ENCODE measurements at places on chromosomes 16 and 17.

GRCh38 chr17:61536422-61536955, 54.5 kb downstream of the NACA2 start:
- no peak for DNase-seq

DNA sequence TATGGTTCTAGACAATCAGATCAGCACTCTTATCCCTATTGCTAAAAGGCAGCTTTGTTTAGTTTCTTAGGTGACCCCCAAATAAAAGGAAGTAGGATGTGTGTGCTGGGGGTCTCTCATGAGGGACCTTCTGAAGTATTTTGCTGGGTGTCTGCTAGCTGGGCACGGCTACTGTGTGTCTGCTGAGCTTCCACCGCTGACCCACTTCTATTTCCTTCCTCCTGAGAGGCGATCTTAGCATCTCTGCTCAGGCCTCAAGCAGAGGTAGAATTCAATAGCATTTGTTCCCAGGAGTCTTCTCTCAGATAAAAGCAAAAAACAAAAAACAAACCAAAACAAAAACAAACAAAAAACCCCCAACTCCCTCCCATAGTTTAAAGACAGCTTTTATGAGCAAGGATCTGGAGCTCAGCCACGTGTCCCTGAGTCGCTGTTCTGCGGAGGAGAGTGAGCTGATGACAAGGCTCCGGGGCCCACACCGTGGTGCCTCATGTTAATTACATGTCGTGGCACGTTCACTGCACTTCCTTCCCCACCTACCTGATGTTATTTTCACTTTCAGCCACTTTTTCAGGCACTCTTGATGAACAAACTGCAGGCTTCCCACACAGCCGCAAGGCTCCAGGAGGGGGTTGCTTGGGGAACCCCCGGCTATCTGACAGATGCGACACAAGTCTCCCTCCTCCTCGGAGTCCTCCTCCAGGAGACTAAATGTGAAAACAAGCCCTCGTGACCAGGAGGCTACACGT, 83.5 kb downstream of the MARCHF10 start:
- DNase-seq, result peak; percentile 79

GRCh38 chr17:36546418-36547093, 1.8 kb downstream of the GGNBP2 start:
- DNase-seq, result no peak

DNA sequence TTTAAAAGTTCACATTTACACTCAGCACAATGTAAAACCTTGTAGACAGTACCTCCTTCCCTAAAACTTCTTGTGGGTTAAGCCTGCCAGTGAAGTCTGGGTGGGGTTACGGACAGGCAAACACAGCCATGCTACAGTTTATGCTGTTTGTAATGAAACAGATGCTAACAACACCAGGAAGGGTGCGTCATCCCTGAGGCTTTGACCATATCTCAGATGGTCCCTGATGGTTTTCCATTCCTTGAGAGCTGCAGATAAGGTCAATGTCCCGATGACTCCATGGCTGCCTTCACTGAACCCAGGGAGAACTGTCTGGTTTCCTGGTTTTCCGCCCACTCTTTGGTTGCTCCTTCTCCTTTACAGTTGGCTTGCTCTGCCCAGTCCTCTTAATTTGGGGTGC, 29.1 kb downstream of the GAS7 start:
- DNase-seq, result no peak

DNA sequence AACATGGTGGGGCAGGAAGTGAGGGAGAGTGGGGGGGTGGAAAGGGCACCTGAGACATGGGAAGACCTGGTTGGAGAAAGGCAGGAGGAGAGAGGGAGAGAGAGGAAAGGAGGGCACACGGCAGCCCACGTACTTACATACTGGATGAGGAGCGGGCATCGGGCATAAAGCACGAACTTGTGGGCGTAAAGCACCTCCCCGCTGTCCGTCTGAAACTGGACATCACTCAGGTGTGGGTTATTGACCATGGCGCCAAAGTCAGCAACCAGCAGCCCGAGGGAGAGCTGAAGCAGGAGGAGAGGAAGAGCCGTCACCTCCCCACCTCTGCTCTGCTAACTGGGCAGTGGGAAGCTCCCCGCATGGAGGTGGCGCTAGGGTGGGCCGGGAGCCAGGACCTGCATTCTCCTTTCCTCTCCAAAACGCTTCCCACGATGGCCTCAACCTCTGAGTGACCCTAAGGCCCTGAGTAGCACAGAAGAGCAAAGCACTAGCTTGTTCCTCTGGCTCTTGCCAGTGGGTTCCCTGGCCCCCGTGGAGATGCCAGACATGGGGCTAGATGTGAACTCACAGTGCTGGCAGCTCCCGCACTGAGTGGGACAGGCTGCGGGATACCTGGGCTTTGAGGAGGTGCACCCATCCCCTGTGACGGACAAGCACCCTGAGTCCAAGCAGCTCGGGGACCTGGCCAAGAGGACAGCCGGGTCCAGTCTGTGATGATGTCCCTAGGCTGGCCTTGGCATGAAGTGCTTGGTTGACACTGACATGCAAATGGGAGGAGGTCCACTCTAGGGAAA, 16.9 kb downstream of the SLX4 start:
- DNase-seq, result no peak

DNA sequence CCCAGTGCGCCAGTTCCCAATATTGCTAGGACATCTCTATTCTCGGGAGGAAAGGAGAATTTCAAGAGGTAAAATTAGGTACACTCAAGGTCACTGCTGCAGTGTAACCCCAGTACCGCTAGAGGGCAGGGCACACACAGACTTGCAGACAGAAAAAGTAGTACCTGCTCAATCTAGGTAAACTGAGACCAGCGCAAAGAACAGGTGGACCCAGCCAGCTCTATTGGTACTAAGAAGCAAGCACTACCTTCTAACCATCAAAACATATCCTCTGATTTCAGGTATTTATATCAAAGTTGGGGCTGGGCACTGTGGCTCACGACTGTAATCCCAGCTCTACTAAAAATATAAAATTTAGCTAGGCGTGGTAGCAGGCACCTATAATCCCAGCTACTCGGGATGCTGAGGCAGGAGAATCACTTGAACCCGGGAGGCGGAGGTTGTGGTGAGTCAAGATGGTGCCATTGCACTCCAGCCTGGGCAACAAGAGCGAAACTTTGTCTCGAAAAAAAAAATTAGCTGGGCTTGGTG, 3.6 kb upstream of the WDR81 start:
- DNase-seq, result no peak

- DNase-seq, result no peak
These were observed 82.7 kb upstream of the CORO6 start for GRCh38 chr17:29705386-29705785.
